ENCODE measurements at places on chromosomes 2 and 18.

DNA sequence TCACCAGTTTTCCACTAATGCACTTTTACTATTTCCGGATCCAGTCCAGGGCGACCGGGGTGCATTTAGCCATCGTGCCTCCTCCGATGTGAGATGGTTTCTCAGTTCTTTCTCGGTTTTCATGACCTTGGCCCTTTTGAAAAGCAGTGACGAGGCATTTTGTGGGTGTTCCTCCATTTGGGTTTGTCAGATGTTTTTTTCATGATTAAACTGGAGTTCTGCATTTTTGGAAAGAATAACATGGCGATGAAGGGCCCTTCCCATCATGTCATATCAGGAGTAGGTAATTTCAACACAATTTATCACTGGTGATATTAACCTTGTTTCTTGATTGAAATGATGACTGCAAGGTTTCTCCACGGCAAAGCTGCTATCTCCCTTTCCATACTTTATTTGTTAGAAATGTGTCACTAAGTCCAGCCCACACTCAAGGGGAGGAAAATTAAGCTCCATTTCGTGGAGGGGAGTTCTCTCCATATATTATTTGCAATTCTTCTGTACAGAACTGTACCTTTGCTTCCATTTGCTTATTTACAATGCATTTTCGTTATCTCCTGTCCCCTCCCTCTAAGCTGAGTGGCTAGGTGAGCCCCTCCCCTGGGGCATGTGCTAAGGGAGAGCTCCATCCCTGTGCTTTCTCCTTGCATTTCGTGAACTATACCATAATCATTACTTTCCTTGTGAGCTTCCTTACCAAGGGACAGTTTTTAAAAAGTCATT, 8.9 kb upstream of the KLF11 start:
- DNase-seq = no peak

DNA sequence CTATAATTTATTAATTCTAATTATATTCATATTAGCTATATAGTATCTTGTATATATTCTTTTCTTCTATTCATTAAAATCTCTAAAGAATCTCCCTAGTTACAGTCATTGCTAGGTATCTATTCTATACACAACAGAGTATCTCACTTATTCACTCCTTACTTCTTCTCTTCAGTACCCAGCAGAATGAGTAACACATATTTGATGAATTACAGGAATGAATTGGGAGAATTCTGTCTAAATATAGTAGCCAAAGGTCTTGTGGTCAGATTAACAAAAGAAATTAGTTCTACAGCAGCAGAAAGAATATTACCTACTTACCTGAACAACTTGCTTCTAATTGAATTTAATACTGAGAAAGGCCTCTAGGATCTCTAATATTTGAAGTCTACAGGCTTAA, 758.0 kb upstream of the ZEB2 start:
- DNase-seq = no peak

DNA sequence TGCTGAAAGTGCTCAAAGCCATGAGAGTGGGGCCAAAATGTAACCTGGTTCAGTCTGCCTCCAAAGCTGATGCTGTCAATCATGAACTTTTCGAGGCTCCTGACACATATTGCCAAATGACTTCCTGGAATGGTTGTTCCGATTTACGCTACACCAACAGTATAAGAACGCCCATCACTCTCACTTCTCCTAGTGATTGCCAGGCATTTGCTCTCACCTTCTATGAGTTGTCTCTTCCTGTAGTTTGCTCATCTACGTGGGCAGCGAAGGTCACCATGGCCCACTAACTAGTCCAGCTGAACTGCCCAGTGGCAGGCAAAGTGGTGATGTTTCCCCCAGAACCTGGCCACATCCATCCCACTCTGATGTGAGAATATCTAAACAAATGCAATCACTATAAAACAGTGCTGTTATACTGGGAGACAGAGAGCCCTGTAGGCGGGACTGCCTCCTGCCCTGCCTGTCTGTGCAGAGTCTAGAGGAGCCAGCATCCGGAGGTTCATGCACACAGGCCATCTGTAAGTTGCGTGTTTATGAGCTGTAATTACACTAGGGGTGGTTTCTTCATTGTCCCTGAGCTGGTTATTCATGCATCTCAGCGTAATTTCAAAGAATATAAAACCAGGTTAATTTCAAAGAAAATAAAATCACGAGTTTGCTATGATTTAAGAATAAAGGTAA, 8.8 kb upstream of the CABLES1 start:
- DNase-seq = no peak

GRCh38 chr2:207008105-207008990, 69.0 kb downstream of the CPO start:
- DNase-seq = no peak

GRCh38 chr2:111057045-111057444, 63.7 kb upstream of the BCL2L11 start:
- DNase-seq = no peak

- DNase-seq = no peak
Observed at GRCh38 chr2:57809230-57809629, 237.4 kb upstream of the VRK2 start.

- no peak for DNase-seq
Observed at GRCh38 chr2:203973676-203974075, 37.1 kb downstream of the ICOS start.

DNA sequence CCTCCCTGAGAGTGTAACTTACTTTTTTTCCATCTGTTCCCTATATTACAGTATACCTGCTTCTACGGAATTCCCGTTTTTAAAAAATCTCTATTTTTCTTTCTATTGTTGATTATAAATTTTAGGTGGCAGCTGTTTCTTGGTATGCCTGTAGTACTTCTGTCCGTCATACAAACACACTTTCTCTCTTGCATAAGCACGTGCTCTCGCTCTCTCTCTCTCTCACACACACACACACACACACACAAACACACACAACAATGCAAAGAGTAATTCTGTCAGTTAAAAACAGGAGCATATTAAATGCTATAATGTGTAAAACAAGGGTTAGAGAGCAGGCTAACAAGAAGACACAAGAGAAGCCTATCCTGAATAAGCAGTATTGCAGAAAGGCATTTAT, 140.5 kb downstream of the THADA start:
- no peak for DNase-seq

DNA sequence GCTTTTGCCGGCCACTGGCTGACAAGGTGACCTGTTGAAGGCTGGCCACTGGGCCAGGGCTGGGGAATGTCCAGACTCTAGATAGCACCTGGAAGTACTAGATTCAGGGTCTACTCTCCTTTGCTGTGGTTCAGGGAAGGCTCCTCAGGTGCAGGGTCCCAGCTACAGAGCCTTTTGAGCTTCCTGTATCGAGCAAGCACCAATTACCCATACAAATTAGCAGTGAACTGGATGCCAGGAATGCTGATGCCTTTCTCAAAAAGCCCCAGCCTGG, 213.4 kb downstream of the CYP26B1 start:
- DNase-seq = no peak

- DNase-seq = no peak
Observed at GRCh38 chr18:45340884-45341283, 274.4 kb upstream of the SLC14A2 start.

DNA sequence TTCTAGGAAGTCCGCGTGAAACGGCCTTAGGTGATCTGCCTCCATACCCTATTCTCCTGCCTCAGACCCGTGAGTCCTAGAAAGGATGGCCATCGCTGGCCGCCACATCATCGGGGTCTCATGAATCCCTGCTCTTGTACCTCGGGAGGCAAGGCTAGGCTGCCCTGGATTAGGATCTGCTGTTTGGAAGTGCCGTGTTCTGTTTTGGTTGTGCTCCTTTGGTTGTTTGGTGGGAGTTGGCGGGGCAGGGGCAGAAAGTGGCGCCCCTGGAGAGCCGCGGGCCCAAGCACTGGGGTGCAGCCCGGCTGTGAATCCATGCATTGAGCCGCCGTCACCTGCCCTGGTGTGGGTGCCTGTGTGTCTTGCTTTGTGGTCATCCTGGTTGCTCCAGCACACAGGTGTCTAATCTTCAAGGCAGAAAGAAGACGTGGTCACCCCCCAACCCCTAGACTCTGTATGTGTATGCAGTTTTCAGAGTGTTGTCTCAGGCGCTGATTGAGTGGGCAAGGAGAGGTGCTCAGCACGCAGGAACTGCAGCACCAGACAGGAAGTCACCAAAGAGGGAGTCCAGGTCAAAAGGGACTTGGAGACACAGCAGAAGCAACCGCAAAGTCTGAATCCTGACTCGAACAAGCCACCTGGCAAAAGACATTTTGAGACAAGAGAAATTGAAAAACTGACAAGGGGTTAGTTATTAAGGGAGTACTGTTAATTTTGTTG, 80.0 kb upstream of the LDLRAD4 start:
- no peak for DNase-seq

DNA sequence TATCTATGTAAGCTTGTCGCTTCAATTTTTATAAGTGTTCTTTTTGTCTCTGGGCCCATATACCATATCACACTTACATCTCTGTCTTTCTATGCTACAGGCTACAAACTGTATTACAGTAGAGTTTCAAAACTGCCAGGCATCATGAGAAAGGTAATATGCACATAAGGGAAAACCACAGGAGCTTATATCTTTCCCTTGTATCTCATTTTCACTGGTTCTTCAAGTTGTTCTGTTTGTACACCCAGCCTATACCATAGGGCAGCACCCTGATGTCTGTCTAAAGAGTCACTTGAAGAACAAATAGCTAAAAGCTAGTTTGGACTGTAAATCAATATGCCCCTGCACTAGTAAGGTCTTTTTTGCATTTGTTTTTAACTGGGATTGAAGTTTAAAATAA, 366.7 kb downstream of the FIGN start:
- no peak for DNase-seq

DNA sequence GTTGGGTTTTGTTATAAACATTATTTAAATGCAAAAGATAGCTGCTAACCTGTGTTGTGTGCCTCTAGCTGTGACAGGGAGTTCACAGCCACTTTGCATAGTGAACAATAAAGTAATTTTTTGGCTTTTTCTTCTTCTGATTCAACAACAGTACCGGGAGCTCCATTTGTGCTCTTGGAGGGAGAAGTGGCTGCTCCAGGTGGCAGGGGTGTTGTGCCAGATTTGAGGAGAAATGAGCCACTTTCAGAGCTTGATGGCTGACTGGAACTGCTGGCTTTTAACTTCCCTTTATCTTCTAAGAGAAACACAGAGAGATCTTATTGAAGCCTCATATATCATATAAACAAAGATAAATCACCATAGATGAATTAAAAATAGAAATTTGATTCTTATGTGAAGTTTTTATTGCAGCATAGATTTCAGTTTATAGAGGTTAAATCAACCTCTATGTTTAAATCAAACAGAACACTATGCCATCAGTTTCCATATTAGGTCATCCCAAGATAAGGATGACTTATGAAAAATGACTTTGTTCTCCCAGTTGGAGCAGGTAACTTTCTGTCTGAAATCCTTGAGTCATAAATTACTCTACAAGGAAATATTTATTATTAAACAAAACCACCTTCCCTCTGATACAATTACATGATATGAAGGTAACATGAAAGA, 182.0 kb upstream of the SESTD1 start:
- no peak for DNase-seq

DNA sequence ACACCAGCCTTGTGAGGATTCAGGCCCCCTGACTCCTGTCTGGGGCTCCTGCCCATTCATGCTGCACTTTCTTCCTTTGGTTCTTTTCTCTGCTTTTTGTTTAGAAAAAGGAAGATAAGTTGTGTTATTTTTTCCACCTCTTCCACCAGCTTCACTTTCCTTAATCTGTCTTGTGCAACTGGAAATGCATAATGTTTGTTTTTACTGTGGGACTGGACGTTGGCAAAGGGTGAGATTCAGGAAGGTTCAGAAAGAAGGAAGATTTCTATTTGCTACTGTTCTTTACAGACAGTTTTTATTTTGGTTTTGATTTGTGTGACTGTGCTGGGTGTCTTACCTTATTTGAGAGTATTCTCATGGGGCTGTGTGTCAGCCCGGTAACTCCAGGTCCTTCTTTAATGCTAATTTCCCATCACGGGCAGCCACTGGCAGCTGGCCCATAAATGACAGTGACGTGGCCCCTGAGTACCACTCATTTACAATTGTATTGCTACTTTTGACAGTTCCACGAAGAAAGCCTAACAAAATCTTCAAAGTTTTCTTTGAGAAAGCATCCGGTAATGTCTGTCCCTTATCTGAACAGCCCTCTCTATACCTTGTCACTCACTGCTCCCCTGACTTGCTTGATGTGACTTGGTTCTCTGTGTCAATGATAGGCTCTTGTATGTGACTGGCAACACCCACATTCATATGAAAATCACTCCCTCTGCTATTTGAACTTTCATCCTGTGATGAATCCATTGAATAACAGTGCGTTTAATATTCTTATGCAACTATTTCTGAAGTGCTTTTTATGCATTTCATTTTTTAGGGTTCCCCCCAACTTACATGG, 32.7 kb downstream of the RHBDD1 start:
- DNase-seq = no peak

DNA sequence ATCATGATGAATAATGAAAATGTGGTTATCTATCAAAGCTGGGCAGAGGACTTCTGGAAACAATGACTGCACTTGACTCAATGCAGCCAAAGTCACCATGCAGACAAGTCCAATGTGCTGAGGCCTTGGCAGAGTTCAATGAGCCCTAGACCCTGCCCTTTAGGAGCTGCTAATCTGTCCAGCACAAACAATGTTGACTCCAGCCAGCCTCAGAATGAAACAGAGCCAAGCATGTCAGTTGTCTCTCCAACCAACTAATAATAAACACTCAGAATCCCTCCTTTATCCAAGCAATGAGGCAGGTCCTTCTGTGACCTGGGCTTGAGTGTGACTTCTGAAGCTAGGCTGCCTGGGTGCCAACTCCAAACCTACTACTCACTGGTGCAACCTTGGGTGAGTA, 270.6 kb downstream of the BCL11A start:
- no peak for DNase-seq

DNA sequence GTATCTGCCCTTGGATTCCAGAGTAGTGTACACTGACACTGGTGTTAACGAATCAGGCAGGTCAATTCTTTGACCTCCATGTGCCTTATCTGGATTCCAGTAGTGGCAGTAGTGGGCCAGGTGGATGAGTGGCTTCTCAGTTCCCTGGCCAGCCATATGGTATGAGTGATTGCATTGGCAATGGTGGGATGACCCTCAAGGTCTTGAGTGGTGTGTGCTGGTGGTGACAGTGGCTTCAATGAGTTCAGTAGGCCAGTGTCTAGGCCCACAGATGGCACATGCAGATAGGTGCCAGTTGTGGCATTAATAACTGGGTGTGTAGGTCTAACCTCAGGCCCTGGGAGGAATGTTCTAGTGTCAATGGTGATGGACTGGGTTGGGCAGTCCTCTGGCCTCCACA, 674.1 kb upstream of the NXPH2 start:
- DNase-seq = no peak

- DNase-seq = no peak
Observed at GRCh38 chr2:8918412-8918811, 81.0 kb upstream of the KIDINS220 start.

- no peak for DNase-seq
Observed at GRCh38 chr18:43312891-43313290, 35.6 kb upstream of the SYT4 start.

GRCh38 chr2:8544171-8544785, 137.6 kb upstream of the ID2 start:
- DNase-seq = no peak

Measured in T-helper 17 cell (primary cell).